ENCODE measurements at places on chromosomes 4 and X.

DNA sequence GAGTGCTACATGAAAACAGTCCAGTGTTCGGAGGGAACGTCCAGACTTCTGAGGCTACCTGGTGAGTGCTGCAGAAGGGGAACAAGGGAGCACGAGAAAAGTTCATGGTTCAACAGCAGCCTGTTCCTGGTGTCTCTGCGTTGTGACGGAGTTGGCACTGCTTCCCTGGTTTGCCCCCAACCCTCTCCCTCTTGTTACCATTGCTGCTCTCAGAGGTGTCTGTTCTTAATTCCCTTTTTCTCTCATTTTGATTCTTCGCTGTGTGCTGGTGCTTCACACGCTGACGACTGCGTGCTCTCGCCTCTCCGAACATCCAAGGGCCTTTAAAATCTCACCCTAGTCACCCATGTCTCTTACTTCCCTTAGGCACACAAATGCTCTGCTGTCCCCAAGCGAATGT, 1.6 kb upstream of the FAM149A start:
- no peak for ATAC-seq

- ATAC-seq, result no peak
Measured at GRCh38 chrX:14926471-14926870, 53.2 kb downstream of the MOSPD2 start.

DNA sequence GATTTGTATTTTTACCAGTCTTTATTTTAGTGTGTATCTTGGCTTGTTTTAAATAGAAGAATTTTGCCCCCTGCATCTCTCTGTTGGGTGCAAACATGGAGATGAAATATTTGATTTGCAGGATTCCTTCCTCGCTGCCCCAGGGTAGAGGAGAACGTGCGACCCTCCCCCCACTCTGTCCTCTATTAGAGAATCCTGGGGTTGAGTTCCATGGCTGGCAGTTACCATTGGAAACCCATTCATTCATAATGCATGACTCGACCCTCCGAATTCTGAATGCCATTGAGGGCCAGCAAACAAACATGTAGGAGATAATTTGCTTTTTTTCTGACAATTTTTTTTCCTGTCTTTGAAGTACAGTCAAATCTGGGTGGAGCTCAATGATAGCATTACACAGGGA, 53.7 kb downstream of the TRIM2 start:
- ATAC-seq, result peak; percentile 16

DNA sequence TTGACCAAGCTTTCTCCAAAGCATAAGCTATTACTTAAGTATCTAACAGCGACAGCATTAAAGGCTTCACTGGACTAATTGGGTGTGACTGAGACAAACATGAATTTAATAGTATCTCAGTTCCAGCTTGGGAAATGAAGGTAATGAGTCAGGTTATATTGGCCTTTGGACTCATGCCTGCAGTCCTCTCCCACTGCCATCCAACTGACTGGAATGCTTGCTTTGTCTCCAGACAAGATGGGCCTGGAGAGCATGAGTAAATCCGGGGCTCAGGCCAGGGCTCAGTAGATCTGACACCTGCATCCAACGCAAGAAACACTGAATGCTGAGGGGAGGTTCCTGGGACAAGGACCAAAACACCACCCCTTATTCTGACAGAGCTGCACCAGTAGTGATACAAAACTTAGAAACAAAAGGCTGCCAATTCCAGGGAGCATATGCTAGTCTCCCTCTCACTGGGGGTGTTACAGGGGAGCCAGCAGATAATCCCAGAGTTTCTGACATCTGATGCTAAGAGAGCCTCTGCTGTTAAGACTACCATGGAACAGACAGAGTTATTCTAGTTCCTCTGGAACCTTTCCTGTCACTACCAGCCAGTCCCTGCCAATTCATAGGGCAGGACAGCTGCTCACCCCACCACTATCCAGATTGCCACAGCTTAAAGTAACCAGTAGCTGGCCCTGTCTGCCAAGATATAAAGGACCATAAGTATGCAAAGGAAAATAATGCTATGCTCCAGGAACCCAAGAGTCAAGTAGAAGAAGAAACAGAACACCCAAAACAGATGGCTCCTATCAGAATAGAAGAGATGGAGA, 293.8 kb downstream of the IQCM start:
- no peak for ATAC-seq

Measured in motor neuron (in vitro differentiated cells).